Stimulated activated CD4-positive, alpha-beta T cell treated with anti-CD3 and anti-CD28 coated beads, TNF-alpha, amount 100 ng/mL, for 48 hours (primary cell): ENCODE measurements at places on chromosomes 7 and 10.
A peak's percentile ranks its signal among the peaks of the same experiment; 100 is the strongest.

DNA sequence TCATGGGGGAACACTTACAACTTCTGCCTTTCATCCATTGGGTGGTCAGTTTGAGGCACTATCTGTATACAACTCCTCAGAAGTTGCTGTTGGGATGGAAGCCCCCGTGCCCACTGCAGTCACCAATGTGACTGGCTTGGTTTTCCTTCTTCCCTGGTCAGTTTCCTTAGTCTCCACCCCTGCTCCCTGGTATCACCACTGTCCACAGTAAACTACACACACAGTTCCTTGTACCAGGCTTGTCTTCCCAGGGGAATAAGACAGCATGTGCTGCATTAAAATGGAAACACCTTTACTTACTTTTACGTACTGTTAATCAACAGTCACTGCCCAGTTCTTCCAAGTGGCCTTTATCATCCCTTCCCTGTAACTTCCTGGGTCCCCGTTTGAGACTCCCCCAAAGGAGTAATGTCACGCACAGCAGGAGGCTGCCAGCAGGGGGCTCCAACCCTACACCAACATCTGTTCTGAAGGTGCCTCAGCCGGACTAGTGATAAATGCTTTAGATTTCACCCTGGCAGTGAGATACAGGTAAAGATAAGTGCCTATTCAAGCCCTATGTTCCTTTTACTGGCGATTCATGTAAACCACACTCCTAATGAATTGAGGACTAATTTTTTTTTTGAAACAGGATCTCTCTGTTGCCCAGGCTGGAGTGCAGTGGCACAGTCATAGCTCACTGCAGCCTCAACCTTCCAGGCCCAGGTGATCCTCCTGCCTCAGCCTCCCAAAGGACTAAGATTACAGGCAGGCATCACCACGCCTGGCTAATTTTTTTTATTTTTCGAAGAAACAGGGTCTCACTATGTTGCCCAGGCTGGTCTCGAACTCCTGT, 45.3 kb upstream of the PIK3AP1 start:
- peak; percentile 71 for DNase-seq

- DNase-seq: no peak
Observed at GRCh38 chr7:117085275-117085674, 132.0 kb downstream of the ST7 start.

DNA sequence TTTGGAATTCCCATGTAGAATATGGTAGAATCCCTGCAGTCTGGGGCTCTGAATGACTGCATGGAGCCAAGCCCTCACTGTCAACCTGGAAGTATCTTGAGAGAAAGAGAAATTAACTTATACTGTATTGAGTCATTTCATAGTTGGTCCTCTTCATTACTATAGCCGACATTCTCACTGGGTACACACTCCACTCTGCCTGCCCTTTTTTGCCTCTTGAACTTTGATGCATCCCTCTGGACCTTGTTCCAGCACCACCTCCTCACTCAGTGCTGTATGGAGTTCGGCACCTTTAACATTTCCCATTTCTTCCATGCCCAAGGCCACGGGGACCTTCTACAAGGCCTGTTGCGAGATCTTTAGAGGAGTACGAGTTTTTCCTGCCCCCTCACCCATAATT, 4.6 kb upstream of the ARHGAP22 start:
- no peak for DNase-seq

DNA sequence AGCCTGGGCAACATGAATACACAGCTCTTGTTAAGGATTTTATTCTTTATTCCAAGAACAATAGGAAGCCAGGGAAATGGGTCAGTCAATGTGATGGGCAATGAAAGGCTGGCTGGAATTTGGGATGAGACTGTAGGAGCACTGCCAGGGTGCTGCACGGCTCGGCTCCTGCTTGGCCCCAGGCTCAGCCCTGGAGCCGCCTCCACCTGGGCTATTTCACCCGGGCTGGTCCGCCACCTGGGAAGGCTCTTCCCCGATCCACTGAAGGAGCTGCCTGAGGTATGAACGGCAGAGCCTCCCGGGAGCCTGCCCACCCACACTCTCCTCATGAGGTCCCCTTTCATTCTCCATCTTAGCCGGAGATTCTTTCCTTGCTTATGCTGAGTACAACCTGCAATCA, 80.4 kb upstream of the KMT2C start:
- DNase-seq: no peak

DNA sequence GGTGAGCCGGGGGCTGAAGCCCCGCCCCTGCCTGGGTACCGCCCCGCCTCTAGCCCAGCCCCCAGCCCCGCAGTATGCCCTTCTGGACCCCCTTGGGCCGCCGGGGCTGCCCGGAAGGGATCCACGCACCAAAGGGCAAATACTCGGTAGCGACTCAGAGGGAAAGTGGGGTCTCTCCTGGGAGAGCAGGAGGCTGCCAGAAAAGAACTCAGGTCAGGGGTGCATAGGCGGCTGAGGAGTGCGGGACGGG, 796 bp downstream of the FBXL15 start:
- DNase-seq: no peak

- DNase-seq: no peak
Observed at GRCh38 chr7:101705331-101705730, 76.2 kb upstream of the MYL10 start.

GRCh38 chr10:34286136-34286739, 528.9 kb downstream of the PARD3 start:
- no peak for DNase-seq
